COLO829 (cell line): ENCODE measurements at places on chromosomes 6 and 20.
A peak's percentile ranks its signal among the peaks of the same experiment; 100 is the strongest.

DNA sequence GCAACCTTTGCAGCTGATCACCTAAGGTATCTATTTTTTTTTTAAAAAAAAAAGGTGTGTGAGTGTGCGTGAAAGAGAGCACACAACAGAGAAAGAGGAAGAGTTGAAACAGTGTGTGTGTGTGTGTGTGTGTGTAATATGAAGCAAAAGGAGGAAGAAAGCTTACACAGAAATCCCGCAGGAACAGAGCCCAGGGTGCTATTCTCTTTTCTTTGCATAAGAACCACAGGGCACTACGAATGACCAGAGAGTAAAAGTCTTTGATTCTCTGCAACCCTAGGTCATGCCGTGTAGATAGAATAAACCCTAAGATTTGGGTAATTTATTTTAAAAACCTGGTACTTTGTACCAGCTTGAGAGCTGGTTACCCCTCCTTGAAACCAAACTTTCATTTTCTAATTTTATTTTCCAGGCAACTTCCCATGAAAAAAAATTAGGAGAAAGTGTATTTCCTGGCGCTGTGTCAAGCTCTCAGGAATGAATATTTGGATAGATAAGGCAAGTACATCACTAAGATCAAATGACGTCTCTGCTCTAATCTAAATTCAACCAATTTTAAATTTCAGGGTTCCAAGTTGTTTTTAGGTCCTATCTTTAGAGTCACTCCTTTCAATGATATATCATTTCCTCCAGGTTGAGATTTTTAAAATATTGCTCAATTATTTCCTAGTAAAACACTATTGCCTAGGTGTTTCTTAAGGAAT is 47.9 kb upstream of the ID4 start:
- DNase-seq = no peak

DNA sequence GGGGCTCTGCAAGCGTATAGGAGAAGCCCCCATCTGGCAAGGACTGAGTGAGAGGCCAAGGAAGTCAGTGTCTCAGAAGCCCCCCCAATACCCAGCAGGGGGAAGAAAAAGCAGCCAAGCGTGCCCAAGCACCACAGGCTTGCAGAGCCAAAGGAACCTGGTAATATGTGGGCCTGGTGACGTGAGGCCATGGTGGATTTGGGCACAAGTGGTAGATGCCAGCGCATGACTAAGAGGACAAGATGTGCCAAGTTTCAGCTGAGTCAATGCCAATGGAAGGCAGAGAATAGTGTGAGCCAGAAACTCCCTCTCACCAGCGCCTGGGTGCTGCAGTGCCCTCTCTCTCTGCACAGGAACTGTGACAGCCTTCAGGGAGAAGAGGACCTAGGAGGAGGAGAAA is 110.0 kb downstream of the QRSL1 start:
- DNase-seq = no peak

DNA sequence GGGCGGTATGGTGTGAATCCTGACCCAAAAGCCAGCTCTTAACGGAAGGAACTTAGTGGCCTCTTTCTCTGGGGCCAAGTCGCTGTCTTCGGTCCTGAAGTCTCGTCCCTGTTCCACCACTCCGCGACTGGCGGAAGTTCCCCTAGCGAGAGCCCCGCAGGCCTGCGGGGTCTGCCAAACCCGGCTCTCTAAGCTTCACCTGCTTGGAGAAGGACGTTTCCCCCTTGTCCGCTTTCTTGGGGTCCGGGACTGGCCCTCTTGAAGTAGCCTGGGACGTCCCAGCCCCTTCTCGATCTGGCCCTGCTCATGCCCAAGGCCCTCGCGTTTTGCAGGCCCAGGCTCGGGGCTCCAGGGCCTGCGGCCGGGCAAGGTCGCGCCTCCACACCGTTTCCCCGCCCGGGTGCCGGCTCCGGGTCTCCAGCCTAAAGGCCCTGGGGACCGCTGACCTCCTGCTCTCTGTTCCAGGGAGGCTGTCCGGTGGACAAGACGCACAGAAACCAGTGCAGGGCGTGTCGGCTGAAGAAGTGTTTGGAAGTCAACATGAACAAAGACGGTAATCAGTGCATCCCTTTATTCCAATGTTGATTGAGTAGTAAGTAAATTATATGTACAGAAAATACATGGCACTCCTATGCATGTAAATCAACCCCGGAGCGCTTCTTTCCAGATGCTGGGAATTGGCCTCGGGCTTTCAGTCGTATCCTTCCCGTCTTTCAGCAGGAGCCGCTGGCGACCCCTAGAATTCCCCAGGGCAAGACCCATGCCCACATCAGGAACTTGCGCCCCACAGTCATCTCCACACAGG is 8.8 kb downstream of the NR2E1 start:
- DNase-seq = no peak

DNA sequence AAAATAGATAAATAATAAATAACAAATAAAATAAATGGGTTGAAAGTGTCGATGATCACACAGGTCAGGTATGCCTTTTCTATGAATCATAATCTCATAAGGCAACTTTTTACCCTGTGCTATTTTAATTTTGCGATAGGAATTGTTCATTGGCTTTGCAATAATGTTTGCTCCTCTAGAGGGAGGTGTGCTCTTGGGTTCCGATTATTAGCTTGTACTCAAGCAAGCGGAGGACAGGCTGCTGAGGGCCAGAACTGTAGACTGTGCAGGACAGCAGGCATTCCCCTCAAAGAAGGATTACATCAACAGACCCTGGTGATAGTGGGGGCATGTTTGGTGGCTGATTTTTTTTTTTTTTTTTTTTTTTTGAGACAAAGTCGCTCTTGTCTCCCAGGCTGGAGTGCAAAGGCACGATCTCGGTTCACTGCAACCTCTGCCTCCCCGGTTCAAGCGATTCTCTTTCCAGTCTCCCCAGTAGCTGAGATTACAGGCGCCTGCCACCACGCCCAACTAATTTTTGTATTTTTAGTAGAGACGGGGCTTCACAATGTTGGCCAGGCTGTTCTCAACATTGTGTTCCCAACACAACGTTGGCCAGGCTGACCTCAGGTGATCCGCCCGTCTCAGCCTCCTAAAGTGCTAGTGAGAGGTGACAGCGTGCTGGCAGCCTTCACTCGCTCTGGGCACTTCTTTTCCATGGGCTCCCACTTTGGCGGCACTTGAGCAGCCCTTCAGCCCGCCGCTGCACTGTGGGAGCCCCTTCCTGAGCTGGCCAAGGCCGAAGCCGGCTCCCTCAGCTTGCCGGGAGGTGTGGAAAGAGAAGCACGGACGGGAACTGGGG is 35.6 kb downstream of the RIOK1 start:
- DNase-seq = peak; percentile 63

GRCh38 chr20:60126975-60127374 is 168.8 kb downstream of the CDH26 start:
- DNase-seq = no peak

- DNase-seq = no peak
Measured at GRCh38 chr20:59800309-59800708, 133.1 kb downstream of the SYCP2 start.
